ENCODE measurements at places on chromosomes 2 and 18.

DNA sequence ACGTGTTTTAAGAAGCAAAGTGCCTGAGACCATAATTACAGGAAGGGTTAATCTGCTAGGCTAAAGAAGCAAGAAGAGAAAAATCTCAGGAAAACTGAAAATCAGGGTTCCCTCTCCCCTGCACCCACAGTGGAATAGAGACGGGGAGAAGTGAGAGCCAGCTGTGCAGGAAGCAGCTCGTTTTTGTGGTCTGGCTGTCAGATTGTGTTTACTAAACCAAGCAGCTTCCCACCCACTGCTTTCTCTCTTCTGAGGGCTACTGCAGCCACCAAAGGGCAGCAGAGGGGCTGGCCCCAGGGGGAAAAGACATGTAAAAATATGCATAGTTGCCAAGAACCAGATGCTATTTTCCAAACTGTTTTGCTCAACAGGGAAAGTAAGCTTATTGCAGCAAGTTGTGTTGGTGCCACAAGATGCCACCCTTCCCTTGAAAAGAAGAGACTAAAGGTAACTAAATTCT, 72.6 kb upstream of the THUMPD2 start:
- DNase-seq, result no peak

DNA sequence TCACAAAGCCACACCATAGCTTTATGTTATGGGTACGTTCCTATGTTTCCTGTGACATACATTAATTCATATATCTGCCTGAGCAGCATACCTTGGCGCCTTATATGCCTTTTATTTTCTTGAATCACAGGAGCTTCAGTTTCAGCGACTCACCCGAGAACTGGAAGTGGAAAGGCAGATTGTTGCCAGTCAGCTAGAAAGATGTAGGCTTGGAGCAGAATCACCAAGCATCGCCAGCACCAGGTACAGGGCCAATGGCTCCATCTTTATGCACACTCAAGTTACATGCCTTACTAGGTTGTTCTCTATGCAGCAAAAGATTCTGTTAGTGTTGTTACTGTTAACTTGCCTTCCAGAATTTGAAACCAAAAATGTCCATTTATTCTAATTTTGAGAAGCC, 120.4 kb downstream of the PKP4 start:
- DNase-seq, result no peak

DNA sequence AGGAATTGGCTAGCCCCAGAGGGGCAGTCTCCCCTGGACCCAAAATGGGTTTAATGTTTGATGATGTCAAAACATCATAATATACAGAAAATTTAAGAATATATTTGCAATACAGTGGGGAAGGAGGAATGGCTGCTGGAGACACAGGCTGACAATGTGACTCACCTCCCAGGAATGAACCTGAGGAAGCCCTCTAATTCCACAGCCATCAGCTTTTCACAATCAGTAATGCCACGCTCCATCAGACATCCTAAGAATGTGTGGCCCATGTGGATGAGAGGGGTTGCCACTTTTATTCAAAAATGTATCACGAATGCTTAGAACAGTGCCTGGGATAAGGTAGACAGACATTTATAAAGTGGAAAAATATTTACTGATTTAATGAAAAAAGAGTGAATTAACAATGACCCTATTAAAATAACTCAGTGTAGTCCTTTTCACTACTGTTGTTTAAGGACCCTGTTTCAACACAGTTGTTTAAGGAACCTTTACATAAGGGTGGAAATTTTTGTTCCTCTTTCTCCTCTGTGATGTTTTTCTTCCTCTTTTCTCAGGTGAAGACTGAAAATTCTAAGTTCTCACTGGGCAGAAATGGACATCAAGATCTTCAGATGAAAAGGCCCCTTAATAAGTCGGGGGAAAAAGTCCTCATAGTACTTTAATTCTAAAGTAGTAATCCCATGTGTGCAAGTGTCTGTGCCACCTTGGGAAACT, 17.5 kb upstream of the TMEM163 start:
- DNase-seq, result no peak

GRCh38 chr18:13444430-13445240, 226.1 kb downstream of the LDLRAD4 start:
- no peak for DNase-seq

DNA sequence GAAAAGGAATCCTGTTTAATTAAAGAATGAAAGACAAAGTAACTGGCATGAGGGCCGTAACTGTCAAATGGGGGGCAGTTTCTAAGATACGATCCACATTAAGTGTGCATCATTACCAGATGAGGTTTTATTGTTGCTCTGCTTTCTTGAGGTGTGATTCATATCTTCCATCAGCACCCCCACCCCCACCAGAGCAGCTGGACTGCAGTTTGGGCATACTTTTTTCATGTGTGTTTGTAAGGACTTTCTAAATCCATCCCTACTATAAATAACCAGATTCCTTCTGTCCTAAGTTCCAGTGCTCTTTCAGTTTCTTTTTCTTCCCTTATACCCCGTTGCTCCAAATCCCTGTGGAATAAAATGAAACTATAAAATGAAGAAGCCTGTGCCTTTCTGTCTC, 142.1 kb downstream of the CDCA7 start:
- DNase-seq, result no peak

GRCh38 chr2:70994009-70994698, 519 bp downstream of the TEX261 start:
- no peak for DNase-seq

DNA sequence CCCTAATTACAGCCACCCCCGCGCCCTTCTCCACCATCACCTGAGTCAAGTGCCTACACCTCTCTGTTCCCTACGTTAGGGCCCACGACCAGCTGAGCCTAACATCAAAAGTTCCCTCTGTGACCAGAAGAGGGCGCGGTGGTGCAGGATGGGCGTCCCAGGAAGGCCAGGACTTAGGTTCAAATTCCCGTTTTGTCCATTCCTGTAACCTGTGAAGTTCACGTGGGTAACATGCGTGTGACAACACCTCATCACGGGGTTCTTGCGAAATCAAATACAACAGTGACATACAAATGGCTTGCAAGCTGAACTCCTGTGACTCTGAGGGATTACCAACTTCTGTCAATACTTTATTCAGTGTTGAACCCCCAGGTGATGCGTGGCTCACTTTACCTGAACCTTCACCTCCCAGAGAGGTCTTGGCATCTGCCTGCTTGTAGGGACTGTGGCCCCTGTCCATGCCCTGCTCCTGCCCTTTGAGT, 207.9 kb downstream of the ARL4C start:
- no peak for DNase-seq

DNA sequence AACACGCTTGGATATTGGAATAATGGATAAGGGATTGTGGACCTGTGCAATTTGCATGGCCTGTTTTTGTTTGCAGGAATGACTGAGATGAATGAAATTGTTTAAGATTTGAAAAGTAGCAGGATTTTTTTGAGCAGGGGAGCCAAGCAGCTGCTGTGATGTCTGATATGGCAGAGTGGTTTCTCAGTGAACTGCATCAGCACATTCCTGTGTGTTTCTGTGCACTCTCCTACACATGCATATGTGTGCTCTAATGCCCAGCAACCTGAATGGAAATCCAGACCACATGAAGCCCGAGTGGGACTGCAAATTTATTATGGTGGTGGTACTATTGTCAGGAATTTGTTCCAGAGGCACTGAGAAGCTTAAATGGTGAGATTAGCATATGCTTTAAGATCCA, 161.7 kb downstream of the PARD3B start:
- no peak for DNase-seq

- no peak for DNase-seq
Measured at GRCh38 chr2:146994246-146994645, 850.6 kb upstream of the ACVR2A start.

DNA sequence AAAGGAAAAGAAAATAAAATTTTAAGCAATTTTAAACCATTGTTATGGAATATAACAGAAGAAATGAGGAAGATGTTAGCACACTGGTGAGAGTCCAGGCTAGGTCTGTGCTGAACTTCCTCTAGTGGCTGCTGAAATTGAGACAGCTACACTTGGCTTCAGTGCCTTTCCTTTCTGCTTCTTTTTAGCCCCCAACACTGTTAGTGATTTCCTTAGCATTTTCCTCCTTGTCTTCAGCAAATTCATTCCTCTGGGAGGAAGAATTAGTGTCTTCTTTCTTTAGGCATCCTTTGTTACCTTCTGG, 47.6 kb downstream of the ITGAV start:
- no peak for DNase-seq

GRCh38 chr2:24766609-24767008, 26.6 kb downstream of the PTRHD1 start:
- DNase-seq, result no peak

DNA sequence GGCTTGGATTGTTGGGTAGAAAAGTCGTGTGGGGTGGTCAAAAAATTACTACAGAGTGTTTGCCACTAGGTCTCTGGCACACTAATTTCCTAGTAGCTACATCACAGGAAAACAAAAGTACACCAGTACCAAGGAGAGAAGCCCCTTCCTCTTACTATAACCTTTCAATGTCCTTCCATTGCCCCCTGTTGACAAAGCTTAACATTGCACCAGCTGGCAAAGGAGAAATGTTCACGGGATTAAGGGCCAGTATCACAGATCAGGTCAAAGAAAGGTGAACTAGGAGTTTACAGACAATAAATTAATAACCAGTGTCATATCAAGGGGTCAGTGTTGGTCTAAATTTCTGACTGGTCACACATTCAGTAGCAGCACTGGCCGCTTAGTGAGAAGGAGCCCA, 1139.6 kb upstream of the FAM98A start:
- DNase-seq, result no peak

DNA sequence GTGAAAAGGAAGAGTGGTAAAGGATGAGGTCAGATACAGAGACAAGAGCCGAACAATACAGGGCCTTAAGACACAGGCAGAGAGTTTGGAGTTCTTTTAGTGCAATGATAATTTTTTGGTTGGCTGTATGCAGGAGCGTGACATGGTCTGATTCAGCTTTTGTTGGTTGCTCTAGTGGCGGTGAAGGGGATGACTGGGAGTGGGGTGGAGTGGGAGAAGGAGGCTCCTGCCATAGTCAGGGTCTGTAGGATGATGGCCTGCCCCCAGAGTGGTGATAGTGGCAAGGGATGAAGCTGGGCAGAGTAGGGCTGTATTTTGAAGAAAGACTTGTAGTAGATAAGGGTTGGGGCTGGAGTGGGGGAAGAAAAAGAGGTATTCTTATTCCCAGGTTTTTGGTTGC, 306.6 kb upstream of the VWC2L start:
- DNase-seq, result no peak

- DNase-seq, result peak; percentile 29
Measured at GRCh38 chr2:109020217-109020637, 31.2 kb upstream of the EDAR start.

DNA sequence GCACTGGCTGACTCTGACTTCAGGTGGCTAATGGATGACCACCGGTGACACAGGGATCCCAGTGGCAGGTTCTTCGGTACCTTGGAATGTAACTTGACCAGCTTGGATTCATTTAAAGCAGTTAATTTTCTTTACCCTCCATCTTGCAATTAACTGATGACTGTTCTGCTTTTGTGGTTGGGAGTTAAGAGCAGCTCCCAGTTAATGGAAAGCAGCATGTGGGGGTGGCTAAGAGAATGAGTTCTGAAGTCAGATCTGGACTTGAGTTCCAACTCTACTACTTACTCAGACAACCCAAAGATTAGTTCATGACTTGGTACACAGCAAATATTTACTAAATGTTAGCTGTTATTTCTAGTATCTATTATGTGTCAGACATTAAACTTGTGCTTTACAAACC, 58.5 kb downstream of the FAM228A start:
- DNase-seq, result no peak

- no peak for DNase-seq
Measured at GRCh38 chr2:48583961-48584360, 33.7 kb upstream of the GTF2A1L start.

DNA sequence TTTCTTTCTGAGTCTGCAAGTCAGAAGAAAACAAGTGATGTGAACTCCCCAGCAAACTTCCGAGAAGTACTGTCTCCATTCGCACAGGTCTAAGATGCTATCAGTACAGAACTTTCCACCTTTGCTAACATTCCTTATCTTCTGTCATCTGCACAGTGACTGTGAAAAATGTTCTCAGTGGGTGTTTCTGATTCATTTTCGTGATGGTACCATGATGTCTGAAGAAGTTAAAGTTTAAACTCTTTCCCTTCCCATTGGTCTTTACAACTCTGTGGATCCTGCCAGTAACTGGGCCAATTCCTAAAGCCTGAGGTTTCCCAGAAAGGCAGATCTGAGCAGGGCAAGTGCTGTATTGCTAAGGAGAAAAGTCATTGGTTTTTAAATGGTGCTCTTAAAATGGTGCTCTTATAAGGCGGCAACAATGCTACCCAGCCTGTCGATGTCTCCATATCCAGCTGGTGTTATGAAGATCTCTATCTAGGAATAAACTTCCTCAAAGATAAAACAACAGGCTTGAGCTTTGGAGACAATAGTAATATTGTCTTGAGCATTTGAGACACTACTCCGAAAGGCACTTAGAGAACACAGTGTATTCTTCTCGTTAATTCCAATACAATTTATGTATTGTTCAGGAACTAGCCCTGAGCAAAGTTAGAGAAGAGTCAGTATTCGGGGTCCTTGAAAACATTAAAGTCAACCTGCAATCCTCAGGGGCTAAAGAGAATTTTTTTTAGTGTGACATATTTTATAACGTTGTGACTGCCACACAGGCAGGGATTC, 232.3 kb downstream of the OSR1 start:
- DNase-seq, result no peak

- no peak for DNase-seq
Measured at GRCh38 chr2:186085226-186085625, 346.6 kb downstream of the FSIP2 start.

DNA sequence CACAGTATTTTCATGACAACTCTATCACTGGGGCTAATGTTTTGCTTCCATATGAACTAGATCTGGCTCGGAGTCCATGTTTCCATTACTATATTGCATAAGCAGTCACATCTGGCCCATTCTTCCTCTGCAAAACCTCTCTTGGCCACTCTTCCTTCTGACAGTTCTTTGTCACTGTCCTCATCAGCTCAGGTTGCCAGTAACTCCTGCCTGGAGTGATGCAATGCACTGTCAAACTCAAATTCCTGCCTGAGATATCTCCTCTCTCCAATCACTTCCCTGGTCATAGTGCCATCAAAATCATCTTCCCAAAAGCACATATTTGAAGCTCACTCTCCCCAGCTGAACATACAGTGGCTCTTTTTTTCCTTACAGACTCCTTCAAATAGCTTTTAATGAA, 66.1 kb downstream of the COLEC12 start:
- no peak for DNase-seq

- no peak for DNase-seq
Measured at GRCh38 chr2:98474979-98475632, 30.4 kb downstream of the INPP4A start.

GRCh38 chr2:196324211-196324610, 152.8 kb upstream of the STK17B start:
- no peak for DNase-seq

- DNase-seq, result no peak
Measured at GRCh38 chr18:50058731-50059130, 136.2 kb downstream of the MYO5B start.

DNA sequence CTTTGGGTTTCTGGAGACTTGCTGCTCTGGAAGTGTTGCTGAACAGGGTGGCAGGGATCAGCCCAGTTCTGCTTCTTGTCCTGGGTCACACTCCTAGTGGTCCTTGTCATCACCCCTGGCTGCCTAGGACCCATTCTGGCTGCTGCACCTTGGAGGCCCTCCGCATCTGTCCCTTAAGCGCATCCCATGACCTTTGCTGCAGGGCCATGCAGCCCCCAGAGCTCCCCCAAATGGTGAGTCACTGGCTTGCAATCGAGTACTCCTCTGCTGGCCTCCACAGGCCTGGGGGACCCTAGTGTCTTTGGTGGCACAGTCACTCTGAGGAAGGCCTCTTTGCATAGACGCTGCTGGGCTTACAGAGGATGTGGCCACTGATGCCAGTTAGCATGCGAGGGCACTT, 188.5 kb downstream of the ASB1 start:
- DNase-seq, result no peak

- DNase-seq, result no peak
Measured at GRCh38 chr18:79479116-79479760, 83.5 kb downstream of the NFATC1 start.

GRCh38 chr2:29039718-29040480, 34.4 kb downstream of the PCARE start:
- no peak for DNase-seq

Measured in smooth muscle cell of the brain vasculature (primary cell).